Central memory CD4-positive, alpha-beta T cell (primary cell): ENCODE measurements at places on chromosomes 5 and 9.

GRCh38 chr9:1058826-1059487 is 8.8 kb downstream of the DMRT2 start:
- no peak for DNase-seq

DNA sequence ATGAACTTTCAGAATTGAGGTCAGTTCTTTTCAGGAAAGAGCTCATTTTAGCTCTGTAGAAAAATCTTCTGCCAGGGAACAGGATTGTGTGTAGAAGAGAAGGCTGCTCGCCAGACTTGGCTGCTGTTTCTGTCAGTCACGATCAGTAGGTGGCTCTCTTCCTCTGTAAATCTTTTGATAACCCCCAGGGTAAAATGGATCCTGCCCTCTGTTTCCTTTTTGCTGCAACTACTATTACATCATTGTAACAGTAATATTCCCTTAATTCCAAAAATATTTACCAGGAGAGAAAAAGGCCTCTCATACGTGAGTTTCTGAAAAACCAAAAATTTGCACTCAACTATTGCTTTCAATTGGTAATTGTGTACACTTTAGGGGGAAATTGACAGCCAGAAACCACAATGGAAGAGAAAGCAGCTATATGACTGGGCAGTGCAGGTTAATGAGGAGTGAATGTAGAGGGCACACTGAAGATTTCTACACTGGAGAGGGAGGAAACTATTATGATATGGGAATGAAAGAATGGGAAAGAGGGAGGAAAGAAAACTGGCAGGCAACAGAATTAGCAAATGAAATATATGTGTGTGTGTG is 12.3 kb downstream of the IFNA21 start:
- DNase-seq: peak; percentile 2

- DNase-seq: no peak
Observed at GRCh38 chr5:170746961-170747340, 36.6 kb upstream of the GABRP start.

DNA sequence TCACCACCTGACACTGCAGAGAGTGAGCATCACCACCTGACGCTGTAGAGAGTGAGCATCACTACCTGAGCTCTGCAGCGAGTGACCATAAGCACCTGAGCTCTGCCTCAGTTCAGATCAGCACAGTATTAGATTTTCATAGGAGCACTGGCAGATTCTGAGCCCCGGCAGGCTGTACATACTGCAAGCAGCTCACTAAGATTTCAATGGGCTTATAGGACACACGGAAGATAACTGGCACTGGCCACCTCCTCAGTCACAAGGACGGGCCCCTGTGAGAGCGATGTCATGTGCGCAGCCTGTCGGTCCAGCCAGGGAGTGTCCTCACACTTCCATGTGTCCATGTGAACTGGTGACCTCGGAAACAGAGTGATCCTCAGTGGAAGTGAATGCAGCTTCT is 153.5 kb upstream of the IRX2 start:
- no peak for DNase-seq

GRCh38 chr5:160486573-160486972 is 64.9 kb downstream of the PTTG1 start:
- DNase-seq: no peak

DNA sequence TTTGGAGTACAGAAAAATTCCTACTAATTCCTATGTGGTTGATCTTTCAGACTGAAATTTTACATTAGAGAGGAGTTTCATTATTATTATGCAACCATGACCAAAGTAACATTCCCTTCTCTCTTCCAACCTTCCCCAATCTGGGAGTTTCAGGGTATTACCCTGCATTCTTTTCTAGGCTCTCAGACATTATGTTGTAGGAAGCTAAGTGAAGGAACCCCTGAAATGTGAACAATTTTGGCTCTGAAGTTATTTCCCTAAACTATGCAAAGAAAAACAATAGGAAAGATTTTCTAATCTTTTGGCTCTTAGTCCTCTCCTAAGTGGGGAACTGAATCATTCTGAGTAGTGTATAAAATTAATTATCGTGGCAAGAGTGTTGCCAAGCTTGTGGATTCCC is 63.3 kb upstream of the ZFAND5 start:
- no peak for DNase-seq

GRCh38 chr9:37669232-37669631 is 18.5 kb downstream of the FRMPD1 start:
- no peak for DNase-seq

DNA sequence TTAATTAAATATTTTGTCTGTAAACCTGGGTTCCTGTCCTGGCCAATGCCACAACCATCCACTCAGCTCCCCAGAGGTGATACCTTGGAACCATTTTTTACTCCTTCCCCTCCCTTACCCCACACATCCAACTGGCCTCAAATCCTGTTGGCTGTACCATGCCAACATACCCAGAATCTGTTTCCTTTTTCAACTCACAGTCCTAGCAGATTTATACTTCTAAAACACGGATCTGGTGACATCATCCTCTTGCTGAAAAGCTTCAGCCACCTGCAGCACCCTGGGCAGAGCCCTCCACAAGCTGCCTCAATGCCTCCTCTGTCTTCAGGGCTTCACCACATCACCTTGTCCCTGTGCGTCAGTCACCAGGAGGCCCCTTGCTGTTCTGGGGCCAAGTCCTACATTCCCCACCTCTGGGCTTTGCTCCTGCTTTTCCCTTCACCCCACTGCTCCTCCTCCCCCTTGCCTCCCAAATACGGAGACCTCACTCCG is 14.9 kb downstream of the SEMA6A start:
- no peak for DNase-seq

DNA sequence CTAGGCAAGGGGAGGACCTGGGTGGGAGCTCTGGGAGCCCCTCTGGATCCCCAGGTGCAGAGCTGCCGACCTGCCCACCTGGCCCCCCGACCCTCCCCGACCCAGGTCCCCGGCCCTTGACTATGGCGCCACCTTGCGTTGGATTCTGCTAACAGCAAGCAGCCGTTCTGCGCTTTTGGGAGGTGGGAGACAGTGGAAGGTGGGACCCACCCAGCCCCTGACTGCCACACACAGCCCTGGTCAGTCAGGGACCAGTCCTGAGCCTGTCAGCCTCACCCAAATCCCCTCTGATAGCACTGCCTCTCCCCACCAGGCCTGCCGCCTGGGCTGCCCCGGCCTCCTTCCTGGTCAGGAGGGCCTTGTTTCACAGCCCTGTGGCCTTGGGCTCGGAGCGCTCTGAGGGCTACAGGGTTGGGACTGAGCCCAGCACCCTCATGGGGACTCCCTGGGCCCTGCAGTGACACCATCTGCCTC is 77.9 kb downstream of the HMCN2 start:
- no peak for DNase-seq

DNA sequence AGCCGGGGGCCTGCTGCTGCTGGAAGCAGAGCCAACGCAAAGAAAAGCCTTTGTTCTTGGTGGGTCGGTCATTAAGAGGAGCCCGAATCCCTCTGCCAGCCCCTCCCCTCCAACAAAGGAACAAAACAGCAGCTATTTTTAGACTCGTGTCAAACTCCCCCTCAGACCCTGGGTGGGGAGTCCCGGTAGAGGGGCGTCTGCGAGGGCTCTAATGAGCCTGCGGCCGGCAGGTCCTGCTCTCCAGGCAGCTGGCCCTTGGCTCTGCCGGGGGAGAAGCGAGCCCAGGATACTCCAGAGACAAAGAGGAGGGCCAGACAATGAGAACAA is 114.0 kb downstream of the LHX2 start:
- DNase-seq: no peak

GRCh38 chr5:56516035-56516434 is 282.9 kb upstream of the ANKRD55 start:
- DNase-seq: no peak

- no peak for DNase-seq
Observed at GRCh38 chr5:143261748-143262392, 141.6 kb downstream of the NR3C1 start.

DNA sequence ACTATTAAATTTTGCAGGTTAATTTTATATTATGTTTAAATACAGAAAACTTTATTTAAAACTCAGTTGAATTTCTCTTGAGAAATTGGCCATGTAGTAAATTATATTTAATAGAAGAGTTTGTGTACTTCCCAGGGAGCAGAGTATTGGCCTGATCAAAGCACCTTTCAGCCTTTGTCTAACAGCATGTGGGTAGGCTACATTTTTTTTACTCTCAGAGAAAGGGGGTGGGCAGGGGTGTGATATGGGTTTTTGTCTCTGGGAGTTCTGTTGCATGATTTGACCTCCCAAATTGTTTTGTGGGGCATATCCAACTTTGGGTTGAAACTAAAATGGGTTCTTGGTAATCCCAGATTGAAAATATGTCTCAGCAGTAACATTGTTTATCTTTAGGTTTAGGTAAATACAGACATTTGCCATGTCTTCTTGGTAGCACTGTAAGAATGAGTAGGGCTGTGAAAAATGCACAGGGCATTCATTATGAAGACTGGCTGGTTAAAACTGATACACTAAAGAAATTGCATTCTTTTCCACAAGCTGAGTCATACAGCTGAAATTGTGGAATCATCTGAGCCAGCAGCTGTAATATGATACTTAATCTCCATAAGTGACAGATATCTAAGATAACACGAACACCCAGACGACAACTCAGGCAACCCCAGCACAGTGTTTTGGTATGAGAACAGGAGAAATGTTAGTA is 75.4 kb upstream of the CDKN2B start:
- DNase-seq: no peak

GRCh38 chr9:100428871-100429654 is 2.1 kb downstream of the MSANTD3 start:
- no peak for DNase-seq

- no peak for DNase-seq
Observed at GRCh38 chr9:37032713-37033112, 1.4 kb downstream of the PAX5 start.

GRCh38 chr9:111154081-111154562 is 115.9 kb upstream of the LPAR1 start:
- no peak for DNase-seq
